Posterior cingulate gyrus (tissue), 11 donors: ENCODE measurements at places on chromosomes 2 and 18.

GRCh38 chr2:227608561-227609338 lies 5.9 kb downstream of the SCYGR3 start:
- no peak for DNase-seq

DNA sequence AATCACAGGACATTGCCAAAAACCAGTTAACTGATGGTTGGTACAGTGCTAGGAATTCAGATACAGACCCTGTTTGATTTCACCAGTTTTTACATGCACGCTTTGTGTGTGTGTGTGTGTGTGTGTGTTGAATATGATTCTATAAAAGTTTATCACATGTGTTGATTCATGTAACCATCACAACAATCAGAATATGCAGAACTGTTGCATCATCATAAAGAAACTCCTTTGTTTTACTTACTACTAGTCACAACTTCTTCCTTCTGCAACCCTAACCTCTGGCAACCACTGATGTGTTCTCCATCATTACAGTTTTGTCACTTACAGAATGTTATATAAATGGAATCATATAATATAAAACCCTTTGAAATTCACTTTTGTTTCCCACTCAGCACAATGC lies 144.8 kb upstream of the CYP26B1 start:
- no peak for DNase-seq

- no peak for DNase-seq
Measured at GRCh38 chr2:24490181-24490689, 819 bp upstream of the NCOA1 start.

DNA sequence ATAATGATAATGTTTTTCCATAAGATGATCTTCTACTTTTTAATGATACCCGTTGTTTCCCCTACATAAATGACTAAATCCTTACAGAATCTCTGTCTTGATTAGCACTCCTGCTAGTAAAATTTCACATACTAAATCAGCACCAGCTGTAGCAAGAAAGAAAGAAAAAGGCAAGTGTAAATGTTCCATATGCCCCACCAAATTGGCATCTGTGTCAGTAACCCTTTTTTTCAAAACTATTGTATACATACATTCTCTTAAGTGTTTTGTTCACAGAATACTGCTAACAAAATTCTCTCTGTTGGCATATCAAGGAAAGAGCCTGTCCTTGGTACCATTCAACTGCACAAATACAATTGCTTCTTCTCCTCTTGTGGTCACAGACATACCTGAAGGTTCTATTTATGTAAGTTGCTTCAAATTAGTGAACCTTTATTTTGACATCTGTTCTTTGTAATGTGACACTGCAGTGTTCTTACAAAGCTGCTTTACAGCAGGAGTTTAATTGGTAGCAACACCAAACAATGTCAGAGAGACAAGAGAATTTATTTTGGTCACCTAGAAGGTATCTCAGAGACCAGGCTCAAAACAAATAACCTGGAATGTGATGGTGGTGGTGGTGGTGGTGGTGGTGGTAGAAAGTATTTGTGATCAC lies 641.9 kb downstream of the ZEB2 start:
- DNase-seq: no peak

DNA sequence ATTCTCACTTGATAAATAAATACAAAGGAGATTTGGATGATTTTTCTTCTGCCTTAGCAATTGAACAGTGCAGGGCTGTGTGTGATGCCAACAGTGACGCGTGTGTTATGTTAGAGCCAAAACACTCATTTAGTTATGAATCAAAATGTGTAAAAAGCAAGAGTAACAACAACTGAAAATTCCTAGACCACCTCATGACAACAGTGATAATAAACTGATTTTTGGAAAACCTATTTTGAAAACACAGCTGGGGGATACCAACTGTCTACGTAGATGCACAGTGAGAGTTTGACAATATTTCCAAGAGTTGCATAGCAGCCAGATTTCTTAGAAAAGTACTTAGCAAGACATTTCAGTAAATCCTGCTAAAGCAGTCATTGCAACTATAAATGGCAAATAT lies 323.9 kb downstream of the GALR1 start:
- DNase-seq: no peak

GRCh38 chr2:28206762-28207161 lies 185.9 kb upstream of the FOSL2 start:
- no peak for DNase-seq

DNA sequence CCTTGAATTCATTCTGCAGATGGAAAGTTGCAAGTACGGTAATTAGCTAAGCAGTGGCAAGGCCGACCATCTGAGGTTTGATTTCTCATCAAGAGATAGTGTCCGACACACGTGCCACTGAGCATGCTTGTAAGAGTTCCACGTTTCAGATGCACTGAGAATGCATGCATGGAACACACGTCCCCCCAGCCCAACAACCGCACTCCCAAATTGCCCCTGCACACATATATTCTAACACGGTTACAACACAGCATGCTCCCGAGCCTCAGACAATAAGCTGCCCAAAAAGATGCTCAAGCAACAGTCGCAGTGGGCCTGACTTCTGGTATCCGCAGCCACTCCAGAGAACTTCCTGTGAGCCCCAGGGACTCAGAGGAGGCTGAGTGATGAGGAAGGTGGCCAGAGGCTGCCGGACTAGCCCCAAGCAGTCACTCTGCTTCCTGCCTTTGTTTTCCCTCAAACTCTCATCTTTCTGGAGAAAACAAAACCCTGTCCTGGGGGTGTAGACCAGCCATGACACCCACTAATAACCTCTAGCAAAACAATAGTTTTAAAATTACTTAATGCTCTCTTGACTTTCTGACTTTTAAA lies 204.0 kb downstream of the TGIF1 start:
- DNase-seq: no peak

GRCh38 chr2:200439981-200440380 lies 69.9 kb downstream of the KCTD18 start:
- no peak for DNase-seq

DNA sequence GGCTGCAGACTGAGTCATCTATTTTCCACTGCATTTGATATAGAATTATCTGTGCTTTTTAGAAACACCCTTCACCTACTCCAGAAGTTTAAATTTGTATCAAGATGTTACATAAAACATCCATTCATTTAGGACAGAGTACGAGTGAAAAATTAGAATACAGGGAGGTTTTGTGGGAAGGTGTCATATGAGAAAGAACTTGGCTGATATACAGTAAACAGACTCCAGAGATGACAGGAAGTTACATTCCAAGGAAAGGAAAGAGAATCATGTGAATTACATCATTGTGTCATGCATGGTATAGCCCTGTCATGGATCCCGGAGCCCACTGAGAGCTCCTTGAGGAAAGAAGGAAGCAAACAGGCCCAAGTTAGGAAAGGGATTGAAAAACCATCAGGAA lies 341.5 kb upstream of the PKDCC start:
- DNase-seq: no peak

- DNase-seq: no peak
Measured at GRCh38 chr18:54878659-54879358, 50.5 kb downstream of the RAB27B start.

GRCh38 chr18:29823671-29824070 lies 1218.9 kb downstream of the DSC3 start:
- no peak for DNase-seq

GRCh38 chr2:122634920-122635319 lies 879.5 kb downstream of the TSN start:
- no peak for DNase-seq

- no peak for DNase-seq
Measured at GRCh38 chr2:26126074-26126473, 46.8 kb upstream of the GAREM2 start.

- no peak for DNase-seq
Measured at GRCh38 chr2:172709566-172710291, 25.9 kb upstream of the RAPGEF4 start.

DNA sequence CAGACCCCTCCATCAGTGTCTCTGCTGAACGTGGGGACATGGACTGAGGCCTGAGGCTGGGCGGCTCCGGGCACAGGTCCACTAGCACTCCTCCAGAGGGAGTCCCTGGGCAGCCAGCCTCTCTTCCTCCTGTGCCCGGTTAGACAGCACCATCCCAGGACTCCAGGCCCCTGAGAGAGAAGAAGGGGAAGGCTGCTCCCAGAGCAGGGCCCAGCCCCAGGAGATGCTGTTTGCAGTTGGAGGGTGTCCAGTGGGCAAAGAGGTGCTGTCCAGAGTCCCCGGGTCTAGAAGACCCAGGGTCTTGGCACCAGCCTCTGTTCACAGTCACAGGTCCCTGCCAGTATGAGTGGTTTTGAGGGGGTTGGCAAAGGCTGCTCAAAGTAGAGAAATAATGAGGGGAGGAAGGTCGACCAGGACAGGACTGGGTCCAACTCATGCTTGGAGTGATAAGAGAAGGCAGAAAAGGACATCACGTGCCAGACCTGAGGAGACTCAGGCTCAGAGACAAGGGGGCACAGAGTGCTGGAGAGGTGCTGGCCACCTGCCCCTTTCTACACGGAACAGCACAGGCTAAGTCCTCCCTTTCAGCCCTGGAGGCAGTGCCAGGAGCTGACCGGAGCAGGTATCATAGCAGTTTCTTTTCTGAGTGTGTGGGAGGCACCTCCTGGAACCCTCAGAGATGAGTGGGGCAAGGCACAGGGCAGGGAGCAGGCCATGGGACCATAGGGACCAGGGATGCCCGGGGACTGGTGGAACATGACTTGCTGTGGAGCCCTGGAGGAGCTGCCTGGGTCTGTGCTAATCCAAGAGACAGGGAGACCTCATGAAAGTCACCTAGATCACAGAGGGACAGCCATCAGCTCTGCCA lies 21.1 kb downstream of the CRACDL start:
- no peak for DNase-seq

DNA sequence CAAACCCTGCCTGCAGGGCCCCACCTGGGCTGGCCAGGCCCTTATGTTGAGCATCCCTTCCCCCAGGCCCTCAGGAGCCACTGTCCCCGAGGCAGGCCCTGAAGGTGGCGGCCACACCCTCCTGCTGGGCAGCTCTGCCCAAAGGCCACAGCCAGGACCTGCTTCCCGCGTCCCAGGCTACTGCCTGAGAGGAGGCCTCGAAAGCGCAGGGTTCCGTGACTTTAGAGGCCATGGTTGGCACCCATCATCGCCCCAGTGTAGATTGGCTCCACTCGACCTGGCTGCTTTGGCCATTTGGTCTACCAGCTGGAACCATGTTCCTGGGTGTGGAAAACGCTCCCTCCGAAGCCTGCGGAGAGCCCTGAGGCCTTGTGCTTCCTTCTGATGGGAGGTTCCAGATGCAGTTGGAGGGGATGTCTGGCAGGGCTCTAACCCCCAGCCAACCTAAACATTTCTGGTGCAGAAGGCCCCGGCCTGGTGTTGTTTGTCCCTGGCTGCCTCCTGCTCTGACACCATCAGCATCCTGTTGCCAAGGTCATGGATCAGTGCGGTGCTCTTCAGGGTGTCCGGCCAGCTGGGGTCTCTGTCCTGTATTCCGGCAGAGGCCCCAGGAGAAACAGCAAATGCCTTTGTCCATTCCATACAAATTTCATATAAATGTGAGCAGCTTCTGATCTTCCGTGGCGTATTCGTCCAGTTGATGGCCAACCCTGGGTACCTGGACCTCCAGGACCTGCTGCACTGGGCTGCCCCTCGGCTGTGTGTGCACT lies 14.7 kb downstream of the CAPN10 start:
- peak; percentile 79 for DNase-seq

DNA sequence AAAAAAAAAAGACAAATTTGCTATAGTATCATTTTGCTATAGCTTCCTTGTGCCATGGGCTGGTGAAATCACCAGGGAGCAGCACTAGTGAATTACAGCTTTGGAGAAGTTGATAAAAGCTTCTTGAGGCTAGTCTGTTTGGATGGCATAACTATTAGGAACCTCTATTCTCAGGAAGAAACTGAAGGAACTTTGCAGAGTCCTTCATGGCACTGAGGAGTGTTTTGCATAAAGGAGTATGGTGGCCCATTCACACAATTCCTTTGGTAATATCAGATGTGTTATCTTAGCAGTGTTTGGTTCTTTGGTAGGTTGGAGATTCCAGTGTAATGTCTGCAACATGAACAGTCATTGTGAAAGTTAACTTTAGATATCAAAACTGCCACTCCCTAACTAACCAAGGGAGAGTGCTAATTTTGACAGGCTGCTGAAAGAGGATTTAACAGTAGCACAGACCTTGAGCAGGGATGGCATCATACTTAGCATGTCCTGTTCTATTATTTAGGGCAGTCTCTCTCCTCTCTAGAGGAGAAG lies 76.6 kb upstream of the ZFP36L2 start:
- no peak for DNase-seq

GRCh38 chr18:731185-731584 lies 18.8 kb upstream of the ENOSF1 start:
- DNase-seq: no peak

- DNase-seq: no peak
Measured at GRCh38 chr2:64437883-64438282, 16.1 kb upstream of the LGALSL start.

DNA sequence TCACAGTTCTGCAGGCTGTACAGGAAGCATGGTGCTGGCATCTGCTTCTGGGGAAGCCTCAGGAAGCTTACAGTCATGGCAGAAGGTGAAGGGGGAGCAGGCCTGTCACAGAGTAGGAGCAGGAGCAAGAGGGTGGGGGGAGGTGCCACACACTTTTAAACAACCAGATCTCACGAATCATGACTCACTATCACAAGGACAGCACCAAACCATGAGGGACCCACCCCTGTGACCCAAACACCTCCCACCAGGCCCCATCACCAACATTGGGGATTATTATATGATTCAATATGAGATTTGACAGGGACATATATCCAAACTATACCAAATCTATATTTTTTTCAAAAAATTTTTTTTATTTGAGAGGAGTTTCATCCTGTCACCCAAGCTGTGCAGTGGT lies 51.0 kb upstream of the GLS start:
- no peak for DNase-seq

- DNase-seq: no peak
Measured at GRCh38 chr2:218329027-218329825, 27.4 kb upstream of the CATIP start.

- no peak for DNase-seq
Measured at GRCh38 chr2:47339745-47340541, 63.0 kb upstream of the MSH2 start.

GRCh38 chr2:226965376-226965775 lies 129.5 kb downstream of the RHBDD1 start:
- no peak for DNase-seq

DNA sequence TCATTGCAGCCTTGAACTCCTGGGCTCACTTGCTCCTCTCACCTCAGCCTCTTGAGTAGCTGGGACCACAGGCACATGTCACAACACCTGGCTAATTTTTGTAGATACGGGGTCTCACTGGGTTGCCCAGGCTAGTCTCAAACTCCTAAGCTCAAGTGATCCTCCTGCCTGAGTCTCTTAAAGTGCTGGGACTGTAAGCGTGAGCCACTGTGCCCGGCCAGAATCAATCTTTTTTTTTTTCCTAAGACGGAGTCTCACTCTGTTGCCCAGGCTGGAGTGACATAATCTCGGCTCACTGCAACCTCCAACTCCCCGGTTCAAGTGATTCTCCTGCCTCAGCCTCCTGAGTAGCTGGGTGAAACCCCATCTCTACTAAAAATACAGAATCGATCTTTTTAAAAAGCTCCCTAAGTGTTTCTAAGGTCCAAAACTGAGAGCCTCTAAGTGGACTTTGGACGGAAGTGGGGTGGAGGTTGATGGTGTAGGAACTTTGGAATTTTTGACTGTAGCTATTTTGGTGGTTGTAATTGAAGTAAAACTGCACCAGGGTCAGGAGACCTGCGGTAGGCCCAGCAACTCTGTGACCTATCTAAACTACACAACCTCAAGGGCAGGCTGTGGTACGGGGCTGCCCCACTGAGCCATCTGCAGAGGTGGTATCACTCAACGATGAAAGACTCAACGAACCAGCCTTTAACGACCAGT lies 82.9 kb downstream of the POLR1A start:
- no peak for DNase-seq

GRCh38 chr2:8515864-8516533 lies 165.9 kb upstream of the ID2 start:
- DNase-seq: no peak
